Breast epithelium (tissue), 4 donors: ENCODE measurements at places on chromosomes 6 and 20. TPM values are rescaled to one million over a fixed set of nuclear protein-coding genes. Genes with fewer than 3 reads are reported as not detected.

The TOP1 gene
- total RNA-seq = 40.3 TPM

The KCNK16 gene
- not detected for total RNA-seq

The BMP7 gene
- total RNA-seq = 1.8 TPM

The SYCP2 gene
- 12.5 TPM for total RNA-seq

The TREM1 gene
- 1.3 TPM for total RNA-seq

The CAGE1 gene
- not detected for total RNA-seq

The ABHD16B gene
- not detected for total RNA-seq

The PCSK2 gene
- not detected for total RNA-seq

The CGA gene
- total RNA-seq = not detected

The UBR2 gene
- total RNA-seq = 33.8 TPM

The ASCC3 gene
- total RNA-seq = 23.5 TPM

The ACTL10 gene
- total RNA-seq = 3.4 TPM

The FAM209B gene
- not detected for total RNA-seq

The SMPDL3A gene
- total RNA-seq = 26.5 TPM

The SUMO4 gene
- total RNA-seq = 5.6 TPM

The LBP gene
- 3.9 TPM for total RNA-seq

The PRL gene
- total RNA-seq = 0.29 TPM

The ITCH gene
- 56.6 TPM for total RNA-seq

The TSPYL4 gene
- total RNA-seq = 19.0 TPM

The COL9A3 gene
- 0.16 TPM for total RNA-seq

The LGSN gene
- not detected for total RNA-seq

The PXMP4 gene
- 7.9 TPM for total RNA-seq

The POLR1C gene
- total RNA-seq = 38.8 TPM

The WFDC2 gene
- total RNA-seq = not detected

The WFDC6 gene
- total RNA-seq = not detected

The RGS17 gene
- total RNA-seq = 1.8 TPM

The PXDC1 gene
- 86.2 TPM for total RNA-seq

The KCNS1 gene
- total RNA-seq = not detected

The PHF10 gene
- total RNA-seq = 61.6 TPM

The C6orf163 gene
- total RNA-seq = 6.2 TPM

The DEFB124 gene
- not detected for total RNA-seq

The GNMT gene
- total RNA-seq = 0.32 TPM

The BPIFA1 gene
- not detected for total RNA-seq

The SIRPG gene
- total RNA-seq = not detected
